Cerebellar nuclear complex (tissue), 1 donor: ENCODE measurements at places on chromosomes 2 and 18.

GRCh38 chr2:51846796-51847195, 814.9 kb upstream of the NRXN1 start:
- no peak for DNase-seq

DNA sequence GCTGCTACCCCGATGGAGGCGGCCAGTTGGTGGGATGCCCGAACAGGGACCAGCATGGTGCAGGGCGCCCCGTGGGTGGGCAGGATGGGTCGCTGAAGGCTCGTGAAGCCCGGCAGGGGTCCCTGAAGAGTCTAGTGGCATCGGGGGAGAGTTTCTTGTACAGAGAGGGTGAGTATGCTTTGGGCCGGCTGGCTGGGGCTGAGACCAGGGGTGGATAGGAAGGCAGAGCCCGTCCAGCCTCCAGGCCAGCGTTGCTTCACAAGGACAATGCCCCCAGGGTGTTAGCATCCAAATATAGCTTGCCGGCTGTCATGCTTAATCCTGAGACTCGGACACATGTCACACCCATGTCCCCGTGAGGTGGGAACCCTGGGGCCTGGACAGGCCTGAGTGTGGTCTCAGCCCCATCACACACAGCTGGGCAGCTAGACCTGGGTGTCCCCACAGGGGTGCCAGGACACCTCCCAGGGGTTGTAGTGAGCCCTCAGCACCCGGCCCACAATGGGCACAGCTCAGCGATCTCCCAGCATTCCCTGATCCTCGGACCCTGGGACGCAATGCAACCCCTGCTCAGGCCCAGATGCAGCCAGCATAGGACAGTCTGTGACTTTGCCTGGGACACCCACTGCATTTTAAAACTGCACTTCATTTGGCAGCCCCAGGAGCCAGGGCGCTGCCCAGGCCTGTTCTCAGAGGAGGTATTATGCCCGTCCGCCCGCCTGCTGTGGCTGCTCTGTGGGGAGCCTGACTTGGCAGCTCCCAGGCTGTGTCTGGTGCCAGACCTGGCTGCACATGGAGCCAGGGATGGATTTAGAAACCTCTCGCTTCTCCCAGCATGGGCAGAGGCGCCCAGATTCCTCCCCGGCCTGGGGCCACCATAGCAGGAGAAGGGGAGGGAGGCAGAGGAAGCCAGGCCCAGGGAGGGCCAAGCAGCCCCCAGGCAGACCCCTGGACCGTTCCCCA, 36.4 kb downstream of the RAMP1 start:
- DNase-seq: no peak

DNA sequence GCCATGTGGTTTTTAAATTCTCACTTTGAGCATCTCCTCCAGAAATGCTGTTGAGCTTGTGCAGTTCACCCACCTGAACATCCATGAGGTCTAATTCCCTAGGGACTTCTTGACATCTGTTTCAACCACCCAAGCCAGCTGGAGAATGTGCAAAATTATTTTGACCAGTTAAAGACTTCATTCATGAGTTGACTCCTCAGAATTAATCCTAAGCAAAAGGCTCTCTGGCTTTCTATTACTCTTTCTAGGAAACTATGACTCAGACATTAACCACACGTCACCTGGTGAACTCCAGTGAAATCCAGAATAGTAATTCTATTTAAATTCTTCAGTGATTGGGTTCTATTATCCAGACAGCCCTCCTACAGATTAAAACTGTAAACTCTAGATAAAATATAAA, 247.5 kb downstream of the NBAS start:
- no peak for DNase-seq

DNA sequence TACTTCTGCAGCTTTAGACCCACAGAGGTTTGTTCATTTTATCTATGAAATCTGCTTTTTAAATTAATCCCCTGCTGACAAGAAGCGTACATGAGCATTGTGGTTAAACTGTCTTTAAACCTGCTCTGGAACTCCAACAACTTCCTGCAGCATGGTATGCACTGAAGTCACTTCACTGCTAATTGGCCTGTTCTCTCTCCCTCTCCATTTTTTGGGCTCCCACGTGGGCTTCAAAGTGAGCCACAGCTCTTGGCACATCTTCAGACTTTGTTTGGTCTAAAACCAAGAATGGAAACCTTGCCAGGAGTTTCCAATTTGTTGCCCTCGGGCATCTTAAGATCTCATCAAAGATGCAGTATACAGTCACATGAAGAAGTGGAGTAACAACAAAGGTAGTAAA, 311.4 kb downstream of the LRRTM1 start:
- no peak for DNase-seq

- DNase-seq: no peak
Observed at GRCh38 chr2:175228179-175228578, 46.7 kb upstream of the ATP5MC3 start.

GRCh38 chr2:15365411-15365810, 195.7 kb downstream of the NBAS start:
- DNase-seq: no peak

GRCh38 chr18:11689669-11690565, 853 bp downstream of the GNAL start:
- no peak for DNase-seq

GRCh38 chr18:55433648-55434047, 154.3 kb downstream of the TCF4 start:
- peak; percentile 13 for DNase-seq

DNA sequence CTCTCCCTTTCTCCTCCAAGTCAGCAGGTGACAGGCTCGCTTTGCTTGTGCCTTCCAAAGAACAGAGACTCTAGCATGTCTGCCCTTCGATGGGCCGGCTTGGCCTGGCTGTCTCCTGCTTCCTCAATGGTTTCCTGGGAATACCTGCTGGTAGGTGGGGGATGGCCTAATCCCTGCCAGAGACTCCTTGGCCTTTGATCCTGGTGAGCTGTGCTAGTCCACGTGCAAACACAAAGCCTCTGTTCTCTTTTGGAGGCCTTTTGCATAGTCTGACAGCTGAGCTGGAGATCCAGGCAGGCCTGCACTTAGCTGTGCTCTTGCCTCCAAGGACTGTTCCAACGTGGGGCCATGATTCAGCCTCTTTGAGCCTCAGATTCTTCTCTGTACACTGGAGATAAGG, 67.6 kb downstream of the ARL4C start:
- no peak for DNase-seq

GRCh38 chr2:199366406-199366805, 91.3 kb downstream of the SATB2 start:
- DNase-seq: no peak

DNA sequence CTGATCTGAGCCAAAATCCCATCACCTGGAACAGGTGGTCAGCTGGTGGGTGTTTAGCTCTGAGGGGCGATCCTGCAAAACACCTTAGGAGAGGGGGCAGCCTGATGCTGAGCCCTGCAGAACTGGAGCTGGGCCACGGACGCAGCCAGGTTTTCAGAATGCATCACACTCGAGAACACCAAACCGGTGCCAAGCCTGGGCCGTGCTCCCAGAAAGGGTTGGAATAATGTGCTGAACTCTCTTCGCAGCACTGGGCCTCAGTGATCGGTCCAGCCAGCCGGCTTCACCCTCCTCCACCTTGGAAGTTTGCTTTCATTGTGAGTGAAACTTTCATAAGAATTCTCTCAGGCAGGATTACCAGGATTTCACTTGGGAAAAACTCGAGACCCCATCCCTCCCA, 56.5 kb upstream of the TTC39C start:
- DNase-seq: no peak

- DNase-seq: no peak
Observed at GRCh38 chr2:41241325-41242000, 789.6 kb upstream of the SLC8A1 start.

- no peak for DNase-seq
Observed at GRCh38 chr18:26493021-26493420, 55.3 kb downstream of the KCTD1 start.

- DNase-seq: no peak
Observed at GRCh38 chr2:241569831-241570281, 11.3 kb downstream of the BOK start.

DNA sequence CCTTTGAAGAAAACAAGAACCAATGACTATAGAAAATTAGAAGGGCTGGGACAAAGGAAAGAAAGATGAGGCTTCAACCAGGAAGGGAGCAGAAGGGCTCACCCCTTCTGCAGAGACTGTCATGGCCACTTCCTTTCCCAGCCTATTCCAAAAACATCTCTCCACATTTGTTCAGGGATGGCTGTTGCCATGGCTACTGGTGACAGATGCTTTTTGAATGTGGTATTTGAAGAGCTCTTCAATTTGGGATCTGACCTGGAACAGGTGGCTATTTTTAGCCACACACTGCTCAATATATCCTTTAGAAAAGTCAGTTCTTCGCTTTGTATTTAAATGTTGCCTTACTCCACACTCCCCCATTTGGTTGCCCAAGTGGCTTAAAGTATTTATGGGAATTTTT, 64.1 kb upstream of the LCLAT1 start:
- no peak for DNase-seq

GRCh38 chr2:190197143-190197720, 122.4 kb downstream of the HIBCH start:
- DNase-seq: no peak

DNA sequence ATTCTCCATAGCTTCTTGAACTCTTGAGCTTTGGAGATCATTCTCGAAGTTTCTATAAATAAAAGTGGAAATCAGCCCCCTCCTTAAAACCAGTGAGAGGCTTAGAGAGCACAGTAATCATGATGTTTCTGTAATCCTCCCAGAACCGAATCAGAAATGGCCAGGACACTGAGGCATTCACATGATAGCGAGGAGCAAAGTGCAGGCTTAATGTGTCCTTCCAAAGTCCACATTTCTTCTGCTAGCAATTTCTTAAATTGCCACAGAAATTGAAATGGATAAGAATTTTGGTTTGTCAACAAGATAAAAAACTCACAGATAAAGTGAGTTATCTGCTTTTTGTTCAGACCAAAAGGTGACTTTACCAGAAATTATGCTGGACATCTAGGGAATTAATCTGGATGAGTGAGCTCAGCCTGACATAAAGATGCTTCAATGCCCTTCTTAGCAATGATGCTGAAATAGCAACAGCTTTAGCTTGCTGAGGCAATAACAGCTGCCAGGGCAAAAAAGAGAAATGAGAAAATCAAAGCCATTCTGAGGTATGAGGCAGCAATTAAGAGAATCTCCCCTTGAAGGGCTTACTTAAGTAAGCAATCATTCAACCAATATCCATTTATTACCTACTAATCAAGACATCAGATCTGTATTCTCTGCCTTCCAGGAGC, 82.4 kb upstream of the PHLPP1 start:
- DNase-seq: no peak

DNA sequence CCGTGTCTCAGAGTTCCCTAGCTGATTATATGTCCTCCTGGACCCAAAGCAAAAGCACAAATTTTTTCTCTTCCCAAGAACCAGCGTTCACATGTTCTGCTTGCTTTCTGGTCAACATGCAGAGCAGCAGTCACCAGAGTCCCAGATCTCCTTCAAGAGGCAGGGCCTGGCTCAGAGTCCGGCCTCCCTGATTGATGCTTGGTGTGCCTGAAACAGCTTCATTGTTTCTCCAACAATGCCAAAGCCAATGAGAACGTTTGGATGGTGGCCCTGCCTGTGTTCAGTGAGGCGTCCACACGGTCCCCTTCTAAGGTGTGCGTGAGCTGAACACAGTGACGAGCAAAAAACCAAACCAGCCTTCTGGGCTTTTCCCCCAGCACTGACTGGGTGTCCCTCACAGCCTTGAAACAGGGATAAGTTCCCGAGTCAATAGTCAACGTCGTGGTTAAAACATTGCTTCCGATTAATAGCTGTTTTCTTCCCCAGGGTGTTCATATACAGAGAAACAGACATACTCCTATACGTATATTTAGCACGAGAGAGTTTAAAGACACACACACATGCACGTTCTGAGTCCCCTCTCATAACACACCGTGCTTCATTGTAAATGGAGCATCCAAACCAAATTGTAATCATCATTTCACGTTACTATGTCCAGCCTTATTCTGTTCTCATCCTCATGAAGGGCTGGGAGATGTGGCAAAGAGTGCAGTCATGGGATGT, 19.3 kb upstream of the POU3F3 start:
- no peak for DNase-seq

GRCh38 chr2:118978064-118978463, 36.1 kb downstream of the MARCO start:
- no peak for DNase-seq

- no peak for DNase-seq
Observed at GRCh38 chr2:110099038-110099425, 16.6 kb downstream of the MALL start.

DNA sequence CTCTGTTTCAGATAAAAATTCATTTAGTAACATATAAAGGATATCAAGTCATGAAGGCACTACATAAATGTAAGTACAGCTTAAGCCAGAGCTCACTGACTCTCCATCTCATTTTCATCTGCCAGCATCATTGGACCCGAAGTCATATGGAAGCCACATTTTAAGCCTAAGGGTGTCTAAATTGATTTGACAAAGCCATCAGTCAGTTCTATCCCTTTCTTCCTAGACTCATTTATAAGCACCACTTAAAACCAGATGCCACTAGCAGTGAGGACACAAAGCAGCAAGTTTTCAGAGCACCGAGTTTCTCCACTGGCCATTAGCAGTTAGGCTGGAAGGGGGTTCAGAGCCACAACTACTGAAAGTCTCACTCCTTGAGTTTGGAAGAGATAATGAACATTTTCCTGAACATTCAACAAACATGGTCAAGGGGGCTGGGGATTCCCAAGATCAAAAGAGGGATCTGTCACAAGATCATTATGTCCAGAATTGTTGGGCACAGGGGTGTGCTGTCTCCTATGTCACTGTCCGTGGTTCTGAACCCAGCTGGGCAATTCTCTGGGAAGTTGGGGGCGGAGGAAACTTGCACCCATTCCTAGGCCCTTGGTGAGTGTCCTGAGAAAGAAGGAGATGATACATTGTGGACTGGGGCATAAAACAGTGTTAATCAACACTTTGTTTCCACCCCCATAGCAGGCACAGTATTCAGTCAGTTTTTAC, 158.5 kb upstream of the LMAN1 start:
- DNase-seq: no peak

DNA sequence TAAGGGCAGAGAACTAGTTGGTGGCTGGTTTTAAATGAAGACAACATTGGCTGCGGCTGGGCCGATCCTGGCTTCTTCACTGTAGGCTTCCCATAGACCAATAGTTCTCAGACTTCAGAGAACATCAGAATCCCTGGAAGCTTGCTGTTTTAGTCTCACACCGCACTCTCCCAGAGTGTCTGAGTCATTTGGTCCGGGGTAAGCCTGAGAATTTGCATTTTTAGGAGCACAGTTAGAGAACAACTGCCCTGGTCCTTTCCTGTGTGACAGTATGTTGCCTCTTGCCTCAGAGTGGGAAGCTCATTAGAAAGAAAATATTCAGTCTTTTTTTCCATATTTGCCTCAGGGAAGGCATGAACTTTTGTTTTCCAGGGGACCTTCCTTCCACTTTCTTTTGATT, 137.1 kb upstream of the GAREM1 start:
- DNase-seq: no peak

- DNase-seq: no peak
Observed at GRCh38 chr18:48533340-48534070, 5.3 kb upstream of the CTIF start.

- no peak for DNase-seq
Observed at GRCh38 chr2:210046851-210047500, 44.5 kb downstream of the RPE start.

- no peak for DNase-seq
Observed at GRCh38 chr2:196113061-196113974, 44.7 kb upstream of the DNAH7 start.

GRCh38 chr2:121196132-121196848, 88.7 kb downstream of the TFCP2L1 start:
- no peak for DNase-seq

- DNase-seq: no peak
Observed at GRCh38 chr18:31065036-31065773, 22.7 kb upstream of the DSC3 start.

- DNase-seq: no peak
Observed at GRCh38 chr2:220043155-220043989, 415.9 kb downstream of the SLC4A3 start.

- no peak for DNase-seq
Observed at GRCh38 chr2:449246-450067, 161.6 kb upstream of the ALKAL2 start.
